ENCODE measurements at places on chromosomes 5 and 9.

DNA sequence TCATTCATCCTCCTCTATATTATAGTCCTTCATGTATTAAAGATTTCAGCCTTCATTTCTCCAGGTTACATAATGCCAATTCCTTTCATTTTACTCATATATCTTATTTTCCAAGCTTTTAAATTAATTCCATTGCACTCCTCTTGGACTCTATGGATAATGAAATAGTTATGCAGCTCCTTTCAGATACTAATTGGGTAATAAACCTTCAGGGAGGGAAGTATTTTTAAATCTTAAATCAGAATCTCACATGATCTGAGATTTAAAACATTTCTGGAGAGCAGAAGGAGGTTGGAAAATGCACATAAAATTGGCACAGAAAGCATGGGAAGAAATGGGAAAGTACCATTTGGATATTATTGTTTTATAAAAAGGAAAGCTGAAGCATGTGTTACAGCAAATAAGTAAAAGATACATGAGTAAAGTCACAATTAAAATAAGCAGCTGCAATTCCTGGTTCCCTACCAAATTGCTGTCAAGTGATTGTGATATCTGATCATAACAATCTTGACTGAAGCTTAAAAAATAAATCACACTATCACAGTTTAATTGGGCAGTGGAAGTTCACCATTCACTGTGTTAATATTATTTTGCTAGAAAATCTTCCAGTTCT is 257.9 kb upstream of the NREP start:
- no peak for DNase-seq

DNA sequence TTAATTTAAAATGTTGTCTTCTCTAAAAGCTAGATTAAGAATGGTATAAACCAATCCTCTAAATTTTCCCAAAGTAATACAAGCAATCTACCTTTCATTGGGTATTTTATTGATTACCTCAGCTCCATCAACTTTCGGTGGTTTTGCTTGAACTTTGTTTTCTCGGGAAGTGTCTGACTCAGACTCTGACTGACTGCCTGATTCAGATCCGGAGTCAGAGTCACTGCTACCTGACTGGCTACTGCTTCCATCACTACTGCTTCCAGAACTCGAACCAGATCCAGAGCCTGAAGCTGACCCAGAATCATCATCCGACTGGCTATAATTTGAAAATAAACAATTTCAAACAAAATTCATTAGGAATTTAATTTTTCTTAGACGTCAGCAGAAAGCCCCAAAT is 24.0 kb downstream of the CHD1 start:
- DNase-seq = peak; percentile 25

GRCh38 chr9:133148199-133149129 is 15.2 kb downstream of the GBGT1 start:
- peak; percentile 74 for DNase-seq

DNA sequence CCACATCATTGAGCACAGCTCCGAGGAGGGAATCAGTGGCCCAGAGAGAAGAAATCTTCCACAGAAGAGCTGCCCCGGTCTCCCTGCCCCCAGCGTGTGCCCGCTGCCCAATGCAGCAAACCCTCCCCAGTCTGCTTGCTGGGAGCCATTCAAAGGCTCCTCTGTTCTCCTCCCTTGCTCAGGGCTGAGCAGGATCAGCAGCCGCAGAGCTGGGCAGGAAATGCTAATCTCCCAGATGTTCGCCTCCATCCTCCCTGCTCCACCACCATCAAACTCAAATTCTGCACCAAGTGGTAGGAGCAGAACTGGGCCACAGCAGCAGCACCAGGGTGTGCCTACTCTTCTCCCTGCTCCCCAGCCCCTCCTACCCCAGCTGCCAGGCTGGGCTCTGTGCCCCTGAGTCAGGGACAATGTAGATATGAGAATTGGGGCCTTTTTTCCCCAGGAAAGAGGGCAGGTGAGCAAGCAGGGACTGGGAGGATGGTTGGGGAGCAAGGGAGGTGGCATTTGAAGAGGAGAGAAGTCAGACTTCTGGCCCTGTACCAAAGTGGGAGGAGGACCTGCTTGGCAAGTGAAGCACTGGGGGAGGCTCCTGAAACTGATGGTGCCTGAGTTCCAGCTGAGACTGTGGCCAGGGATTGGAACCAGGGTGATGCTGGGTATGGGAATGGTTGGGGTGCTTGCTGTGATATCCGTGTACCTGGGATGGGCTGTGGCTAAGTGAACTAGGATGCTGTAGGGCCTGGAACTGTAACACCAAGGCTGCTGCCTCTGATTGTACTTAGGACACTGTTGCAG is 1.9 kb upstream of the PCDH1 start:
- DNase-seq = no peak

- no peak for DNase-seq
Measured at GRCh38 chr5:180347702-180348101, 5.4 kb downstream of the GFPT2 start.

DNA sequence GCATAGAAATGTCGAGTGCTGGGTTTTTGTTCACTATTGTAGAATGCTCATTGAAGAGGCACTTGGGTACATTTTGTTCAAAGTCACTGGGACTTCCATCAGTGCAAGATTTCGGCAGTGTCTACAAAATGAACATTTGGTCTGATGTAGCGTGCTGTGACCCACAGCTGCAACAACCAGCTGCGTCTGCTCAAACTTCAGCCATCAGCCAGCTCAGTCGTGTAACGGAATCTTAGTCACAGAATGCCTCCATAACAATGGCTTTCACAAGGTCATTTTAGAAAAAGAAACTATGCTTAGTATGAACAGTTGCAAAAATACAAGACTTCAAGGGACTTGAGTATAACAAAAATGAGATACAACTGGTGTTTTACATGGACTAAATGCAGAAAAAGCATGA is 828.1 kb upstream of the GRAMD2B start:
- no peak for DNase-seq

GRCh38 chr5:43973318-43973717 is 370.3 kb downstream of the NNT start:
- DNase-seq = no peak

GRCh38 chr5:50887889-50888633 is 221.6 kb downstream of the PARP8 start:
- DNase-seq = no peak

DNA sequence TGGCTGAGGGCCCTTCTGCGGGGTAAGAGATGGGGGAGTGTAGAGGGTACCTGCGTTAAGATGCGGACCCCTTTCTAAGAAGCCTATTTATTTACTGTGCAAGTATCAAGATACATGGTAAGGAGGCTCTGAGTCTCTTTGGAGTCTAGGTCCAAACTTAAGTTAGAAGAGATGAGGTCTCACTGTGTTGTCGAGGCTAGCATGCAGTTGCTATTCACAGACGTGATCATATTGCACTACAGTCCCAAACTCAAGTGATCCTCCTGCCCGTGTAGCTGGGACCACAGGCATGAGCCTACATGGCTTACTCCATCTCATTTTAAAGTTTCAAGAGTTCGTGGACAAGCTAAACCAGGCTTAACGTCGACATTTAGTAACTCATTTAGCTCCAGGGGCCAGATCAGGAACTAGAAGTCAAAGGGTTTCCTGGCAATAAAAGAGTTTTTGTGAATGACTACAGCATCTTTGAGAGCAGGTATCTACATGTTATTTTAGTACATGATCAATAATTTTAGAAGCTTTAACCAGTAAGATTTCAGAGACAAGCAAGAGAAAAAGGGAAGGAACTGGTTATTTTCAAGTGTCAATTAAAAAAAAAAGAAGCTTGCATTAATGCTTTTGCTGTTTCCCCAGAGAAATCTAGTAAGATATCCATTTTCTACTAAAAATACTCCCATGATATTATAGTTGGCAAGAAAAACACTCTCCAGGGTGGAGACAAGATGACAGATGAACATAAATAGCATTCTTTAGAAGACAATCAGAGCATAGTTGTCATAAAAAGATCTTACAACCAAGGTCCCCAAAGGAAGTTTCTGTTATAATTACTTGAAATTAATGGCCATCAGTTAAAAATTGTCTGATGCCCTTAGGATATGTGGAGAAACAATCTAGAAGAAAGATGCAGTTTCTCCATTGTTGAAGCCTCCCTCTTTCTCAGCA is 141.3 kb downstream of the SCAMP1 start:
- DNase-seq = no peak

DNA sequence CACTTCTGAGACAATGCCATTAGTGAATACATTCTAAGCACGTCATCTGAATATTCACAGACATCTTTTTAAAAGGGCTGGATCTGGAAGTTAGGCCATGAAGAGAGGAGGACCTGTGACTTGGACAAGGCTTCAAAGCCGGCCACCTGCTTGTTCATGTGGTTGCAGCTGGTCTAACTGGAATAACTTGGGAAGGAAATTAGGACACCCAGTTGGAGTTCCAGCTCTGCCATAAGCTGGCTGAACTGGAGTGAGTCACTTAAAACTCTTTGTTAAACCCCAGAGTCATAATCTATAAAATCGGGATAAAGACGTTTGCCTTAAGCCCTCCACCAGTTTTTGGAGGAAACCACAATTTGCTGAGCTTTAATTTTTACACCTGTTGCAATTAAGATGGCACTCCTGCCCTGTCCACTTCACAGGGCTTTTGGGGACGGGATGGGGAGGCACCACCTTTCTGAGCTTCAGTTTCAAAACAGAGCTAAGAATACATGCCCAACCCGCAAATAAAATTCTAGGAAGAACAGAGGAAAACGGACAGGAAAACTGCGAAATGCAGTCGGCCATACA is 536 bp upstream of the STX17 start:
- no peak for DNase-seq

DNA sequence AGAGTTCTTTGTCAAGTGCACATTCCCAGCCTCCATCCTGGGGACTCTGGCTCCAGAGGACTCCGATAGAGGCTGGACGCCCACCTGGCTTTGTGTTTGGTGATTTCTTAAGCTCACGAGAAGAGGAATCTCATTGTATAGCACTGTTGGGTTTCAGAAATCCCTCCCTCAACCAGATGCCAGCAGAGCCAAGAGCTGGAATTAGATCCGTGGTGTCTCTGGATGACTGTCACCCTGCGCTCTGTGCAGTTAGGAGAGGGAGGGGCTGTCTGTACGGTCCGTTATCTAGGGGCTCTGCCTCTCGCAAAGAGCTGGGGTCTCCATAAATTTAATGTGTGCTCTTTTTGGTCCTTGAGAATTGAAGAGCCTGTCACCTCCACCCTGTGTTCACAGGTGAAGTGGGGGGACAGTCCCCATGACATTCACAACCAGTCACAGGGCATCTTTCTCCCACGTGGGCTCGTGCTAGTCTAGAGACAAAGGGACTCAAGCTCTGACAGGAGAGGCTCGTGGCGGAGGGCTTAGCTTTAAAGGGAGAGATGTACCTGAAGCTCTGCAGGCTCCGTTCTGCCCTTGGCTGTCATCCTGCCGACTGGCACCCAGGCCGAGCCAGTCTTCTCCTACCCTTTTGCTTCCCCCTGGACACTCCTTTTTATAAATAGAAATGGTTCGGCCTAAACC is 41.4 kb downstream of the FAM78A start:
- no peak for DNase-seq

GRCh38 chr5:148372893-148373292 is 10.9 kb upstream of the FBXO38 start:
- DNase-seq = no peak

Measured in activated CD4-positive, alpha-beta T cell treated with anti-CD3 and anti-CD28 coated beads for 48 hours (primary cell).